Neural crest cell (in vitro differentiated cells): ENCODE measurements at places on chromosomes 2 and 18.

- no peak for DNase-seq
Observed at GRCh38 chr18:67545681-67546080, 29.2 kb upstream of the DSEL start.

DNA sequence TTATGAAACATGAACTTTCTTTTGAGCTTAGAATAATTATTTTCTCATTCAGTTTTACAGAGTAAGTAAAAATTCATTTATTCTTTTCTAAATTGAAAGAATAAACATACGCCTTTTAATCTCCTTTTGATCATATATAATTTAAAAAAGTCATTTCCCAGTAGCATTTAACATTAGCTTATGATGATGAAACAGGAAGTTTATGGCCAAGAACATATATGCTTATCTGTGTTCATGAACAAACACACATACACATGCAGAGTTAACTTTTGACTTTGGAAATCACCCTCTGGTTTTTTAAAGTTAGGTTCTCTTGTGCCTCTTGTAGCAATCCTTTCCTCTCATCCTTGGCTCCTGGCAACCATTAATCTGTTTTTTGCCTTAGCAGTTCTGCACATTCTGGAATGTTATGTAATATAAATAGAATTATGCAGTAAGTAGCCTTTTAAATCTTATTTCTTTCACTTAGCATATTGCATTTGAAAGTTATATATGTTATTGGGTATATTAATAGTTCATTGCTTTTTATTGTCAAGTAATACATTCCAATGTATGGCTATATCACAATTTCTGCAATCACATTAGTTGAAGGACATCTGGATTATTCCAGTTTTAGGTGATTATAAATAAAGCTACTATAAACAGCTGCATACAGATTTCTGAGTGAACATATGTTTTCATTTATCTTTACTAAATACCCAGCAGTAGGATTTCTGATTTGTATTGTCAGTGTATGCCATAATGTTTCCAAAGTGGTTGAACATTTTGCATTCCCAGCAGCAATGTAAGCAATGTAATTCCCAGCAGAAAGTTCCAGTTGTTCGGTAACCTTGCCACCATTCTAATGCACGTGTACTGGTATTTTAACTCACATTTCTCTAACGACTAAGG, 210.3 kb downstream of the ZRANB3 start:
- no peak for DNase-seq

GRCh38 chr2:17573804-17574175, 33.3 kb downstream of the VSNL1 start:
- no peak for DNase-seq

- DNase-seq = no peak
Observed at GRCh38 chr18:36322734-36323133, 25.2 kb downstream of the FHOD3 start.

- DNase-seq = no peak
Observed at GRCh38 chr2:130842770-130843169, 6.1 kb downstream of the ARHGEF4 start.

GRCh38 chr2:203892207-203892606, 24.6 kb downstream of the CTLA4 start:
- no peak for DNase-seq
